ENCODE measurements at places on chromosomes 13 and 19.

DNA sequence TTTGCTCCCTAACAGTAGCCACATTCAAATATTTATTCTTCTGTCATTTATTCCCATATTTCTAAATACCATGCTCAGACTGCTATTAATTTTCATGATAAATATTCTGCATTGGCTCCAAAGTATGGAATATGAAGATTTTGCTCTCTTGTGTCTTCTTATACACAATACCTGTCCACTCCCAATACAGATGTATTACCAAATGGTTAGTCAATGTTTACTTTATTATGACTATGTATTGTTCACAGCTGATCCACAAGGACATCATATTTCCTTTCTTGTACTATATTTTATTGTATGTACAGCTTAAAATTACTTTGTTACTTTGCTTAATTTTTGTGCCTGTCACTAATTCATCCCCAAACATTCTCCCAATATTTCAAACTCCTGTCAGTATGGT lies 322.3 kb downstream of the OXGR1 start:
- no peak for DNase-seq

- DNase-seq = no peak
Measured at GRCh38 chr19:31451686-31452330, 102.6 kb upstream of the TSHZ3 start.

- peak; percentile 55 for DNase-seq
Measured at GRCh38 chr19:38693380-38694223, 46.2 kb downstream of the ACTN4 start.

GRCh38 chr19:18046059-18046718 lies 38.2 kb downstream of the ARRDC2 start:
- DNase-seq = no peak

- DNase-seq = no peak
Measured at GRCh38 chr19:1533510-1534150, 9.8 kb downstream of the PLK5 start.

DNA sequence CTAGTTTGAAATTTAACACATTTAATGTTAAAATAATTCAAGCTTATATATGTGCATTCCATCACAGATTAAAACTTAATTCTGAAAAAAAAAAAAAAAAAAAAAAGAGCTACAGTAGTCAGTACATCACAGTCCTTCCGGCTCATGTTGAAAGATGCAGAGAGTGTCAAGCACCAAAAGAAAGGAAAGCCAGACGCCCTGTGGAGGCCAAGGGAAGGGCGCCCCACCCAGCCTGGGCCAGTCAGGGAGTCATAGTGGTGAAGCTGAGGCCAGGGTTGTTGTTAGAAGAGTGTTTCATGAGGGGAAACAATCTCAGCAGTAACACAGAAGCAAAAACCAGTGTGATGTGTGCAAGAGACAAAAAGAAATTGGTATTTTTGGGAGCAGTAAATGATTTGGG lies 375.3 kb downstream of the MTUS2 start:
- DNase-seq = no peak
